ENCODE measurements at places on chromosomes 2 and 18.

DNA sequence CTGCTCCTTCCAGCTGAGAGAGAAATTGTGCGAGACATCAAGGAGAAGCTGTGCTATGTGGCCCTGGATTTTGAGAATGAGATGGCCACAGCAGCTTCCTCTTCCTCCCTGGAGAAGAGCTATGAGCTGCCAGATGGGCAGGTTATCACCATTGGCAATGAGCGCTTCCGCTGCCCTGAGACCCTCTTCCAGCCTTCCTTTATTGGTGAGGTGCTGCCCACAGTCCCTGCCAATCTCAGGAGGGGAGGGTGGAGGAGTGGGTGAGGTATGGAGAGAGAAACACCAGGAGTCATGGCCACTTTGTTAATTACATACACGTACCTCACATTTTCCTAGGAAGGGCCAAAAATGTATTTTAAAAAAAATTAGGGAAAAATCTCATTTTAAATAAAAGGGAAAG lies 12.0 kb upstream of the DGUOK start:
- DNase-seq, result no peak

- DNase-seq, result no peak
Measured at GRCh38 chr2:144358374-144358964, 161.4 kb downstream of the ZEB2 start.

DNA sequence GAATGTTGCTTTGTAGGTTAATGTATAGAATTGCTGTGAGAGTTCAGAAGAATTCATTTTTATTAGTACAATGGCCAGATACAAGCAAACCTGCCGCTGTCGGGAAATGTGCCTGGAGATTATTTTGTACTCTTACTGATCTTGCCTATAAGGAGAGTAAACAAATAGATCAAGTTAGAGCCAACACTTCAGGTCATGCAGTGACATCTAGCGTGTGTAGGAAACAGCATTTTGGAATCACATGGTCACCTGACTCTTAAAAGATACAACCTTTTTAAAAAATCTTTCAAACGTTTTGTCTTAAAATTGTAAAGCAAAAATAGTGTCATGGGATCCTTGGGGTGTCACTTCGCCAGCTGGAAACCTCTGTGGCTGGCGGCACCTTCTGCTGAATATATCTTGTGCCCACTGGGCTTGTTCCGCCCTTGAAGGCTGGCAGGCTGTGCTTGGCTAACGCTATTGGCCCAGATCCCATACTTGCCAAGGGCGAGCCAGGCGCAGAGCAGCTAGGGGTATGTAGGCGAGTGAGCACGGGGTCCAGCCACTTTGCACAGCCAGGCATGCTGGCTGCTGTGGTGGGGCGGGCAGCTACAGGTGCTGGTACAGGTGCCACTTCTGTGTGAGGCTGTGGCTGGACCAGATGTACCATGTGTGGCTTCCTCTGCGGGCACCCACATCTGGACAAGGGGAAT lies 19.5 kb upstream of the RPRM start:
- DNase-seq, result no peak

- no peak for DNase-seq
Measured at GRCh38 chr2:39390216-39390615, 46.9 kb downstream of the MAP4K3 start.

DNA sequence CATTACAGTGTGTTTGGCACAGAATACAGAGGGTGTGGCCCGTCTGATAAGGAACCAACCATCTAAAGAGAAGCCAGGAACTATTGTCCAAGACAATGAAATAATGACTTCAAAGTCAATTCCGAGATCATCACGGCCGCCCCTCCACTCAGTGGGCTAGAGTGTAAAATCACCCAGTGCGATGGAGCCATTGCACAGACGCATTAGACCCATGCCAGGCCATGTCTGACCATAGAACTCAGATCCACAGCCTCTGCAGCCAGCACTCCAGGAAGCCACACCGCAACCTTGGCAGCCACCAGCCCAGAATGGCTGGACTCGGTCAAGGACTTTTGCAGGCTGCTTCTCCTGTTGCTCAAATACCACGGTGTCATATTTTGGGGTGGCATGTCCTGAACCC lies 835.7 kb downstream of the DCDC2C start:
- no peak for DNase-seq

- DNase-seq, result no peak
Measured at GRCh38 chr2:126752876-126753275, 96.9 kb downstream of the GYPC start.

GRCh38 chr2:119694470-119694844 lies 15.5 kb downstream of the TMEM177 start:
- no peak for DNase-seq

GRCh38 chr18:58098706-58099105 lies 54.7 kb downstream of the NEDD4L start:
- no peak for DNase-seq

DNA sequence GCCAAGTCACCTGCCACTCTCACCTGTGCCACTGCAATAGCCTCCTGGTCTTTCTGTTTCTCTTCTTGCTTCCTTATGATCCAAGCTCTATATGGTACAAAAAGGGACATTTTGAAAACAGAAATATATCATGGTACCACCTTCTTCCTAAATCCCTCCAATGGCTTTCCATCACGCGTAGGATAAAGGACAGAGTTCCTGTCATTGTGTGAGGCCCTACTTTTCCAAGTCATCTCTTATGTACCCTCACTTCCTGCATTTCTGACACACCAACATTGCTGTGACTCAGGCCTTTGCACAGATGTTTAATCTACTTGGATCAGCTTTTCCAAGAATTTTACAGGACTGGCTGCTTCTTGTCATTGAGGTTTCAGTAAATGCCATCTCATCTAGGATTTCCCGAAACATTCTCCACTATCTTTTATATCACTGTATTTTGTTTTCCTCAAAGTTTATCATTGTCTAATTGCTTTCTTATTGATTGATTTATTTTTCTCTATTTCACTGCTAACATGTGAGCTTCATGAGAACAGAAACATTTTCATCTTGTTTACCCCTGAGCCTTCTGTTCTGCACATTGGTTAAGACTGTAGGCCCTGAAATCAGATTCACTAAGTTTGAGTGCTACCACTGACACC lies 426.1 kb upstream of the FANCL start:
- DNase-seq, result no peak

DNA sequence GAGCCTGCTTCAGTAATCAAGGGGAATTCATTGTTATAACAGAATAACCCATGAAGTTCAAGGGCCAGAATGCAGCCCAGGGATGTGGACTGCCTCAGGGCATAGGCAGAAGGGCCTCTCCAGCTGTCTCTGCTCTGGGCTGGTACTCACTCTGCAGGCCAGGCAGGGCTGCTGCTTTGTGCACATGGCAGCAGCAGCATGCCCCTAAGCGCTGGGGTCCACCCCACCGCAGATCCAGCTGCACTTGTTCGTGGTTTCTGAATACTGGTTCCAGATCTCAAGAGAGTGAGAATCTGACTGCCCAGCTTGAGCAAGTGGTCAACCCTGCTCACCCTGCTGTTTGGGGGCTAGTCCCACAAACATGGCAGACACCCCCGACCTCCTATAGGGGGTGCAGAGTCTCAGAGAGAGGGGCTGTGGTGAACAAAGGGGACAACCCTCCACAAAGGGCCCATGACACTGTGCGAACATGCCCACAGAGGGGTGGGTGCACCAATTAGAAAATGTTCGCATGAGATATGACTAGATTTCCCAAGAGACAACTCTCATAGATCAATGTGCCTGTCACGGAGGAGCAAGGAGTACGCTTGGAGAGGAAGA lies 87.3 kb downstream of the ACTR3 start:
- DNase-seq, result no peak

DNA sequence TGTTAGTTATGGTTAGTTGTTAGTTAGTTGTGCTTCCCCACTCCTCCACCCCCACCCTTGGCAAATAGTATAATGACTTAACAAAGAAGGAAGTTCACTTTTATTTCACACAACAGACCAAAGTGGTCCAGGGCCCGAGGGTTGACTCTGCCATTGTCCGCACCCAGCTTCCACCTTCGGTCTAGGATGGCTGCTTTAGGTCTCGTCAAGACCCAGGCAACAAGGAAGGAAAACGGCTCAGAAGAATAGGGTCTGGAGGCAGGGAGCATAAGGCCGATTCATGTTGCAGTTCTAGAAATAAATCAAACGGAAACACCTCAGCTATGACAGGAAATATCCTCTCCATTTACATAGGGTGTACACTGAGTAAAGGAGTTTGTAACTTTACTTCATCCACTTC lies 206.0 kb upstream of the CXCR4 start:
- DNase-seq, result no peak

DNA sequence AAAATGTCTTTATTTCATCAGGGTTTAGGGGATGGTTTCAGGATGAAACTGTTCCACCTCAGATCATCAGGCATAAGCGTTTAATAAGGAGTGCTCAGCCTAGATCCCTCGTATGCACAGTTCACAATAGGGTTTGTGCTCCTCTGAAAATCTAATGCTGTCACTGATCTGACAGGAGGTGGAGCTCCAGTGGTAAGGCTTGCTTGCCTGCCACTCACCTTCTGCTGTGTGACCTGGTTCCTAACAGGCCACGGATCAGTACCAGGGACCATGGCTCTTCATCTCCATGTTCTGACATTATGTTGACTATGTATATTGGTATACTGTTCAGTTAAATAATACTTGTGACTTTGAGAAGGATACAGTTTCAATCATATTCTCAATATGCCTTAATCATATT lies 41.6 kb downstream of the PPIG start:
- DNase-seq, result no peak

DNA sequence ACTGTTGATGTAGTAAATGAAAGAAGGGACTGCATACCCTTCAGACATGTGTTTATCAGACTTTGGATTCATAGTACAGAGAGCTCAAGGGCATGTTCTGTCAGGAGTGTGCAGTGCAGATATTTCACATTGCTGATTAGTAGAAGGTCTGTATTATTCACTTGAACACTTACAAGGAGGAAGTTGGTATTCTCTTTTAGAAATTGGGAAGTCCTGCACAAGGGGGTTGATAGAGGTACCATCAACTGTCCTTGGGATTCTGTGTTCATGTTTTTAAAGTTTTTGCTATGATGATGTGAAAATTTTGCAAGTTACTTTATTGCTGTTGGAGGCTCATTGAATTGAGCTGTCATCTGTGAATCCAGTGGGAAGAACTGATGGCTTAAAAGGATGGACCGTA lies 6.7 kb downstream of the PSMD1 start:
- DNase-seq, result no peak

GRCh38 chr2:130877258-130877657 lies 40.5 kb downstream of the ARHGEF4 start:
- DNase-seq, result no peak

DNA sequence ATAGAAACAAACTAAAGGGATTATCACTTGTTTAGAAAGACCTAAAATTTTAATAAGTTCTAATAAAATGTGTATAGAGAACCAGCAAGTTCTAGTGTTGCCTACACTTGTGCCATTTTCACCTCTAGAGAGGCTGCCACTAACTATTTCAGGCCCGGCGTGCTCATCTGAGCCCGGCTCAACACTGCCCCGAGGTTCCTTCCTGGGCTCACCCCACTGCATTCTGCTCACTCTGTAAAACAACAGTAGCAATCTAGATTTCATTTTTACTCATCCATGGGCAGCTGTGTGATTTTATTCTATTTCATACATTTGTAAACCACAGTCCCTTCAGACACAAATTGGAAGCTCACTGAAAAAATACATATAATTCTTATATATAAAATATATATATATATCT lies 253.2 kb downstream of the L3MBTL4 start:
- DNase-seq, result no peak

DNA sequence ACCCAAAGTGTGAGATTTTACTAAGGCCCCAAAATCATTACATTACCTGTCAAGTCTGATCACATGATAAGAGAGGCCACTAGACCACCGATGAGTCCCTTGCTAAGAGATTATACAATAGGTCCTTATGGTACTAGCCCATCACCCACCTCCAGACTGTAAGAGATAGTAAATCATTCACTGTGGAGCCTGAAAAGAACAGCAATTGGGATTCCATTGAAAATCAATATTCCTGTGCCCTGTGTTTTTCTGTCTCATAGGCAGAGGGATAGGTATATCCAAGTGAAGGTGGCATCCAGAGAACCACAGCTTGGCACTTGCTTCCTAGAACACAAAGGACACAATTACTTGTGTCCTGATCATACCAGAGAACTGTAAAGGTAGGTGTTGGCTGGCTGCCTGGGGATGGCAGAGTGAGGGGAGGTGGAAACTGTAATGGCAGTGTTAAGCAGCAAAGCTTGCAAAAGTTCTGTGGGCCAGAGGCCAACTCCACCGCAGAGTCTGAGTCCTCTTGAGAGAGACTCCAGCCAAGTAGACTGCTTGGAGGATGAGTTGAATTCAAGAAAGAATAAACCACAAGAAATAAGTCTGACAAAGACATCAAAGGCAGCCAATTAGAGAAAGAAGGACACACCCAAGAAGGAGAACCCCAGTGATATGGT lies 102.0 kb upstream of the PIEZO2 start:
- no peak for DNase-seq

DNA sequence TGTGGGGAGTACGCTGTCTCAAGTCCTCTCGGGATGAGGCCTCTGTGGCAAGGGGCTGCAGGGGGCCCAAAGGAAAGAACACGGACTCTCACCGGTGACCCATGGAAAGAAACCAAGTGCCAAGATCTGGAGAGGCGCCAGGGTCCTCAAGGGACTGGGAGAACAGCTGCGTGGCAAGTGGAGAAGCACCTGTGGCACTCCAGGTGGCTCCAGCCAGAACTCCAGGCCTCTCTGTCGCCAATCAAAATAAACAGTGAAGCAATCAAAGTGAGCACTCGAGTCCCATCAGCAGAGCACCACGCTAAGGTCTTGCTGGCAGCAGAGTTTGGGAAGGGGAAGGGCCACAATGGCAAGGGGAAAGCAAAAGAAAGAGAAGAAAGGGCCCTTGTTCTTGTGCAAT lies 54.7 kb downstream of the BCL2 start:
- no peak for DNase-seq

DNA sequence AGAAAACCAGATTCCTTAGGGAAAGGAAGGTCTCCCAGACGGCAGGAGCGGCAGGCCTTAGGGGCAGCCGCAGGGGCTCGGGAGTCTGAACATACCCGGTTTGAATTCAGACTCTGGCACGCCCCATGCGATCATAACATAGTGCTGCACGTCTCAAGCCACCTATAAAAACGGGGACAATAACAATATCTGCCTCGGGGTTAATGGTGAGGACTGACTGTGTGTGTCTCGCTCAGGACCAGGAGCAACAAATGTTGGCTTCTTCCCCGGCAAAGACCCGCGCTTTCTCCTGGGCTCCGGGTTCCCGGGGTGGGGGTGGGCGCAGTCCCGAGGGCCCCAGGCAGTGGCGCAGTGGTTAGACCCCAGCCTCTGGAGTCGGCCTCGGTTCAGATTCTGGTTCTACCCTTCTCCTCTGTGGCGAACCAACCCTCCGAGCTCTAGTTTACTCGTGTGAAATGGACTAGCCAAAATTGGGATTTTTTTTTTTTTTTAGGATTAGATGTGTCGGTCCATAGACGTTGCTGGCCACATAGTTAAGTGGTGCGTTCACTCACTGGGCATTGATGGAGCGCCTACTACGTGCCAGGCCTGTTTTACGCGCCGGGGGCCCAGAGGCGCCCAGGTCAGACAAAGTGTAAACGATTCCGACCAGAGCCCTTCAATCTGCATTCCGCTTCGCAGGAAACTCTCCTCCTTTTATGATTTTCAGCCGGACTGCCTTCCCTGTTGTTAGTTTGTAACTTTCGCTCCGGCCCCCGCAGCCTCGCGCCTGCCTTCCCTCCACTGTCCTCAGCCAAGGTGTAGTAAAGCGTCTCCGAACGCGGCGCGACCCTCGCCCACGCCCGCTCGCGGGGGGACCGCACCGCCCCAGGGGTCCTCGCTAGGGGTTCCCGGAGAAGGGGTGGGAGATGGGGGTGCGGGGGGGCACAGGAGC lies 820 bp upstream of the SH3BP4 start:
- no peak for DNase-seq

GRCh38 chr2:227447606-227448005 lies 24.4 kb upstream of the AGFG1 start:
- no peak for DNase-seq

GRCh38 chr2:69247583-69247982 lies 139.4 kb downstream of the GFPT1 start:
- no peak for DNase-seq
